HCEC 1CT (cell line): ENCODE measurements at places on chromosomes 16 and 17.

DNA sequence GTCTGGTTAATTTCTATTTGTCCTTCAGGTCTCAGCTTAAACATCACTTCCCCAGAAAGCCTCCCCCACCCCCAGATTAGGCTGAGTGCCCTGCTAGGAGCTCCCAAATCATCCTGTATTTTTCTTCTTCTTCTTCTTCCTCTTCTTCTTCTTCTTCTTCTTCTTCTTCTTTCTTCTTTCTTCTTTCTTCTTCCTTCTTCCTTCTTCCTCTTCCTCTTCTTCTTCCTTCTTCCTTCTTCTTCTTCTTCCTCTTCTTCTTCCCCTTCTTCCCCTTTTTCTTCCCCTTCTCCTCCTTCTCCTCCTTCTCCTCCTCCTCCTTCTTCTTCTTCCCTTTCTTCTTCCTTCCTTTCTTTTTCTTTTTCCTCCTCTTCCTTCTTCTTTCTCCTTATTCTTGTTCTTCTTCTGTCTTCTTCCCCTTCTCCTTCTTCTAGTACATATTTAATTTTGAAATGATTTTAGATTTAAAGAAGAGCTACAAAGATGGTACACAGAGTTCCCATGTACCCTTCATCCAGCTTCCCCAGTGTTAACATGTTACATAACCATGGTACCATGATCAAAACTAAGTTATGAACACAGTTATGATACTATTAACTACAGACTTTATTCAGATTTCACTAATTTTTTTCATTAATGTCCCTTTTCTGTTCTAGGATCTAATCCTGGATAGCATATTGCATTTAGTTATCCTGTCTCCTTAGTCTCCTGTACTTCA, 27.1 kb upstream of the DHX40 start:
- DNase-seq: no peak

GRCh38 chr17:69154267-69154666, 12.6 kb upstream of the ABCA6 start:
- DNase-seq: no peak

- no peak for DNase-seq
Measured at GRCh38 chr17:17497845-17498520, 1.8 kb upstream of the RASD1 start.

GRCh38 chr16:27920391-27920891, 143.1 kb downstream of the GSG1L start:
- DNase-seq: no peak

GRCh38 chr16:21949713-21950260, 3.4 kb upstream of the UQCRC2 start:
- no peak for DNase-seq

DNA sequence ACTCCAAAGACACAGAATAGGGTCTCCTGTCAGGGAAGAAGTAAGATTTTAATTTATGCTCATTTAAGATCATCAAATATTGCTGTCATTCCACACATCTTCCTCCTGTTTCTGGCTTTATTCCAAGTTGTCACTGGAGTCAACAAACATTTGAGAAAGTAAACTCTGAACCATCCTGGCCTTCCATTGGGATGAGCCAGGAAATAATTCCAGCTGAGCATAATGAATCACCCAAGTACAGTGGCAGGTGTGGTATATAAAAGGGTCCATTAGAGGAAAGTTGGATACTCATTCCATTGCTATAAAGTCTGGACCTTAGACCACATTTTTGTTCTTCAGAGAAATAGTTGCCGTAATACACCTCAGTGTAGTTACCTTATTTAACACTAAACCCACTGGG, 246.1 kb downstream of the SLC39A11 start:
- no peak for DNase-seq

DNA sequence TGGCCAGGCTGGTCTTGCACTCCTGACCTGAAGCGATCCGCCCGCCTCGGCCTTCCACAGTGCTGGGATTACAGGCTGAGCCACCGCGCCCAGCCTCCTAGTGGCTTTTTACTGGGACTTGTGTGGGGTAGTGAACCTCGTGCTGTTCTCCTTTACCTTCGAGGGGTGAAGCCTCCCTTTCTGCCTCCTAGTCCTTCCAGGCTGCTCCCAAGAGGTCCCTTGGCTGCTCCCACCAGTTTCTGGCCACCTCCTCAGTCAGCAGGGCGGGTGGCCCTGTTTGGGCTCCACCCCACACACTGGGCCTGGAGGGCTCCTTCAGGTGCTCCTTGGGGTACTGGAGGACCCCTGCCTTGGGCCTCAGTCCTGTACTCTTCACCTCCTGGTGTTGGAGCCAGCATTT, 70.9 kb upstream of the ZNF750 start:
- no peak for DNase-seq
